ENCODE measurements at places on chromosomes 13 and 19. TPM values are rescaled to one million over a fixed set of nuclear protein-coding genes. Genes with fewer than 3 reads are reported as not detected.

DNA sequence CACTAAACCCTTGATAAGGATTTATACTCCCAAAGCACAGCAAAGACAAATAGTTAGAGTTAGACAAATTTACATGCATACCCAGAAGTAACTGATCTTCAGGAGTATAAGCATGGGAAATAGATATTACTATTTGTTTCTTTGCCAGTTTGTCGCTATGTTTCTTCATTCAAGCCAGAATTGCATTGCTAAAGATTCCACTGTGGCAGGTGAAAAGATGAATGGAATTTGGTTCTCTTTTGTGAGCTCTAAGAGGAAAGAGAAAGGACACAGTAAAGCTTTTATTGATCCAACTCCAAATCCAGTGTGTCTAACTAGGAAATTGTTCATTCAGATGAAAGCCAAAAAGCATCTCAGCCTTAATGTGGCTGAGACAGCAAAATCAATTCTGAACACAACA lies 292.3 kb upstream of the SPRY2 start:
- DNase-seq, result no peak

ZNF837 gene
- 1.9 TPM for polyA plus RNA-seq

DNA sequence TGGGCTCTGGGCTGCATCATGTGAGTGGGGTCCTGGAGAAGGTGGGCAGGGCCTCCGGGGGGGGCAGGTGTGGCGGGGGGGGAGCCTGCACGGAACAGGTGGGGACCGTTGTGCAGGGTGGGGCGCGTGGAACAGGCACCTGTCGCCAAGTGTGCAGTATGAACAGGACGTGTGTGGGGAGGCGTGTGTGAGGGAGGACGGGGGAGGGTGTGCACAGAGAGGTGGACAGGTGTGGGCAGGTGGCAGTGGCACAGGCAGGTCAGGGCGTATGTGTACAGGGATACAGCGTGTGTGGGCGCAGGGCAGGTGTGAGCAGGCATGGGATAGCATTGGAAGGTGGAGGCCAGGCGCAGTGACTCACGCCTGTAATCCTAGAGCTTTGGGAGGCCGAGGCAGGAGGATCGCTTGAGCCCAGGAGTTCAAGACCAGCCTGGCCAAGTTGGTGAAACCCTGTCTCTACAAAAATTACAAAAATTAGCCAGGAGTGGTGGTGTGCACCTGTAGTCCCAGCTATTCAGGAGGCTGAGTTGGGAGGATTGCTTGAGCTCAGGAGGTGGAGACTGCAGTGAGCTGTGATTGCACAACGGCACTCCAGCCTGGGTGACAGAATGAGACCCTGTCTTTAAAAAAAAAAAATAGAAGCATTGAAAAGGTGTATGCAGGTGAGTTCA lies 3.2 kb downstream of the PLK5 start:
- no peak for DNase-seq

GRCh38 chr13:25118378-25118905 lies 22.5 kb downstream of the PABPC3 start:
- DNase-seq, result no peak

RETN gene
- polyA plus RNA-seq, result 3.0 TPM

DNA sequence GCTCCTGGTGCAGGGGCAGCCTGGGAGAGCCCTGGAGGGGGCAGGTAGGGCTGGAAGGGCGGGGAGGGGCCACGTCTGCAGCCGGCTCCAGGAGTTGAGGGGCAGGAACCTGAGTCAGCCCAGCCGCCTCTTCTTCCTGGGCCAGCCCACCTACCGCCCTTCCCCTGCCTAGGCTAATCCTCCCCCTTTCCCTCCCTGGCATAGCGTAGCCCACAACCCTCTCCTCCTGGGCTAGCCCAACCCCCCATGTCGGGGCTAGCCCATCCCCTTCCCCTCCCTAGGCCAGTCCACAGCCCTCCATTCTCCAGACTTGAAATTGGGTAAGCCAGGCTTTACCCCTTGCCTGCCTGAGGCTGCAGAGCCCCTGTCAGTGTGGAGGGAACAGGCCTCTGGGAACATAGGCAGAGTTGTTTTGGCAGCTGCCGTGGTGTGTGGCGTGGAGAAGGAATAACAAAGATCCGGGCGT lies 20.6 kb upstream of the WDR18 start:
- DNase-seq, result no peak

DNA sequence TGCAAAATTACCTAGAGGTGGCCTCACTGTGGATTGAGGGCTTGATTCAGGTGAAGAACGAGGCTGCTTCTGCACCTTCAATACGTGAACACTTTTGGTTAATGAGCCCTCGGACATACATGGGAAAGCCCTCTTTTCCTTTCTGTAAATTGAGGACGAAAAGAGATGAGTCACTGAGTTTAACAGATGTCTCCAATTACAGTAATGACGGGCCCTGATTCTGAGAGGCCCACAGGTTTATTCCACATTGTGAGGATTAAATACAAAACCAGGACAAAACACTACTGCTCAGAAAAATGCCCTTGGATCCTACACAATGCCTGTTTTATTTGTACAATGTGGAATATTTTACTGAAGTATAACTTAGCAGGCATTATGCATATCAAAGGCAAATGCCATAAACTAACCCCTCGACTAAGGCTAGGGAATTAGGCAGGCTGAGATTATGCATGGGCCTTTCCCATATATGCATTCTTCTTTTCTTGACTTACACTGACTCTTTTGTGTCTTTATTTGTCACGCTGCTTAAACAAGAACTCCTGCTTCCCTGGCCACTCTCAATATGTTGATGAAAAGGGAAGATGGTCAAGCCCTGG lies 819.9 kb downstream of the OLFM4 start:
- DNase-seq, result no peak

DNA sequence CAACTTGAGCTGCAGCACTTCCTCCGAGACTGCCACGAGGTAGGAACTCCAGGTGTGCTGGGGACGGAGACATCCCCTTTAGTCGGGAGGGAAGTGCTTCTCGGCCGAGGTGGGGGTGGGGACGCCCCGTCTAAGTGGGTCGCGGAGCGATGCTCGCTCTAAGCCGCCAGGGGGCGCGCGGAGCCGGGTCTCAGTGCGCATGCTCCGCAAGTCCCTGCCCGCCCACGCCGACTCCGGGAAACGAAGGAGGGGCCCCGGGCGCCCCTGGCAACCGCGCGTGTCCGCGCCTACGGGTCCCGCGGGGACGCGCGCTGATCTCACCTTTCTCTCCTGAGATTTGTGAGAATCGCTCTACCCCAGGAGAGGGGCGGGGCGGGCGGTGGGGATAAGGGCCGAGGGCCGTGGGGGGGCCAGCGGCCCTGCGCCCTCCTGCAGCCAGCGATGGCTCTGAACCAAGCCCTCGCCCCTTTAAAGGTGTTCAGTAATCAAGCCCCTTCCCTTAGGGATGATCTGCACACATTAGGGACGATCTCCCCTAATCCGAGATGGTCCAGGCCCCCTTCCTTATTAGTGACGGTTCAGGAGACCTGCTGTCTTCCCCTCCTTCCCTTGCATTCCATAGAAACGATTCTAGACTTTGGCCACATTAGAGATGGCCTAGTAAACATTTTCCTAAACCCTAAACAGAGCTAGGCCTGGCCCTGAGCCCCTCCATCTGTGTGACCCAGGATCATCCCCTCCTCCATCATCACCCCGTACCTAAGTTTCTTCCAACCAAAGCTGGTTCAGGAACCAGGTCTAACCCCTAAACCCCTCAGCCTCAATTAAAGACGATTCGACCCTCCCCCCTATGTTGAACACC lies 47.3 kb upstream of the SHKBP1 start:
- DNase-seq, result peak; percentile 65

PTPRH gene
- 0.11 TPM for polyA plus RNA-seq

DNA sequence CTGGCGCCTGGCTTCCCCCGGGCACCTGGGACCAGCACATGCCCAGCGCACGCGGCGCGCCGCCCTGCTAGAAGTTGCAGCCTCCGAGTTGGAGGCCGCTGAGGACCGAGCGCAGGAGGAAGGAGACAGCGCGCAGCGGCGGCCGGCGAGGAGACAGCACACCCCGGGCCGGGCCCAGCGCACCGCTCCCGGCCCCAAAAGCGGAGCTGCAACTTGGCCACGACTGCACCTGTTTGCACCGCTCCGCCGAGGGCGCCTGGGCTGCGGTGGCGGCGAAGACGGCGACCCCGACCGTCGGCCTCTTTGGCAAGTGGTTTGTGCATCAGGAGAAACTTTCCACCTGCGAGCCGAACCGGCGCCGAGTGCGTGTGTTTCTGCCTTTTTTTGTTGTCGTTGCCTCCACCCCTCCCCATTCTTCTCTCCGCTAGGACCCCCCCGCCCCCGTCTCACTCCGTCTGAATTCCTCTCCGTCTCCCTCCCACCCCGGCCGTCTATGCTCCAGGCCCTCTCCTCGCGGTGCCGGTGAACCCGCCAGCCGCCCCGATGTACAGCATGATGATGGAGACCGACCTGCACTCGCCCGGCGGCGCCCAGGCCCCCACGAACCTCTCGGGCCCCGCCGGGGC lies at the start of gene SOX1:
SOX1 (plus strand) TSS at position 34 of the 626 bp plus-strand sequence; CDS start at position 544, 510 bp downstream.
- no peak for DNase-seq

BCL3 gene
- 6.8 TPM for polyA plus RNA-seq

DNA sequence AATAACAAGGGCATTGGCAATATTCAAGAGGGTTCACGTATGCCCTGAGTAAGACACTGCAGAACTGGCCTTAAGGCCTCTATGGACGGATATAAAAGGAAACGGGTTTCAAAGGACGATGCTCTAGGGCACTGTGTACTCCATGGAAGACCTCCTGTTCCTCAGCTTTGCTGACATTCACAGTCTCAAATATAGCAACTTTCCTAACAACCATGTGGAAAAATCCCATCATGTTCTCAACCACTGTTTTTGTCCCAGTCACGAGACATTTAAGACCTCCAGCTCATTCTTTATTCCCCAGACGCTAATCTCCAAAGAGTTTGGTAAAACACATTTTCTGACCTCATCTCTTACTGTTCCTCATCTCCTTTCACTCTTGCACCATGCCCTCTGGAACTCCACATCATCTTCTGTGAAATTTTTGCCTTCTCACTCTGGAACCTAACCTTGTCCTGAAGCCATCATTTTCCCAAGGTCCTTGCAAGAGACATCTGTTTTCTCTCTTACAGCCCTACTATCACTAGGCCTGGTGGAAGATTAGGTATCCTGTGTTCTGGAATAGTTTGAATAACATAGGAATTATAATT lies 37.6 kb downstream of the SPRY2 start:
- no peak for DNase-seq

DNA sequence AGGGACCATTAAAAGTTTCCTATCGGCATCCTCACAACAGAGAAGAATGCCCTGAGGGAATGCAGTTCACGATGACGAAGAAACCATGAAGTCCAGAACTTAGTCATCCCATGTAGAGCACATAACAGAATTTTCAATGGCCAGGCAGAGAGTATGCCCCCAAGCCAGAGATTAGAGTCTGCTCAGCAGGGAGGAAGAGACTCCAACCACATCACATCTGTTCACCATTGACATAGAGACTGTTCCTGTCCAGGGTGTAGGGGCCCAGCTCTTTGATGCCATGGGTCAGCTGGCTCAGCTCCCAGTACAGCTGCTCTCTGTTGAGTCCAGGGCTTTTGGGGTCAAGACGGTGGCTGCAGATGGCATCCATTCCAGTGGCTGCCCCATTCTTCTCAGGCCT lies 68.2 kb downstream of the MBD3L1 start:
- DNase-seq, result no peak

- DNase-seq, result no peak
These were observed 58.9 kb upstream of the SLC7A1 start for GRCh38 chr13:29654384-29654783.

- no peak for DNase-seq
These were observed 7.0 kb upstream of the ZNF441 start for GRCh38 chr19:11759805-11760204.

GRCh38 chr13:94182185-94182761 lies 297.2 kb downstream of the DCT start:
- no peak for DNase-seq

GRCh38 chr19:44552324-44552723 lies 22.8 kb upstream of the CEACAM20 start:
- DNase-seq, result no peak

SYT5 gene
- 0.42 TPM for polyA plus RNA-seq

GRCh38 chr19:5822181-5822844 lies 17.2 kb downstream of the FUT6 start:
- no peak for DNase-seq

DNA sequence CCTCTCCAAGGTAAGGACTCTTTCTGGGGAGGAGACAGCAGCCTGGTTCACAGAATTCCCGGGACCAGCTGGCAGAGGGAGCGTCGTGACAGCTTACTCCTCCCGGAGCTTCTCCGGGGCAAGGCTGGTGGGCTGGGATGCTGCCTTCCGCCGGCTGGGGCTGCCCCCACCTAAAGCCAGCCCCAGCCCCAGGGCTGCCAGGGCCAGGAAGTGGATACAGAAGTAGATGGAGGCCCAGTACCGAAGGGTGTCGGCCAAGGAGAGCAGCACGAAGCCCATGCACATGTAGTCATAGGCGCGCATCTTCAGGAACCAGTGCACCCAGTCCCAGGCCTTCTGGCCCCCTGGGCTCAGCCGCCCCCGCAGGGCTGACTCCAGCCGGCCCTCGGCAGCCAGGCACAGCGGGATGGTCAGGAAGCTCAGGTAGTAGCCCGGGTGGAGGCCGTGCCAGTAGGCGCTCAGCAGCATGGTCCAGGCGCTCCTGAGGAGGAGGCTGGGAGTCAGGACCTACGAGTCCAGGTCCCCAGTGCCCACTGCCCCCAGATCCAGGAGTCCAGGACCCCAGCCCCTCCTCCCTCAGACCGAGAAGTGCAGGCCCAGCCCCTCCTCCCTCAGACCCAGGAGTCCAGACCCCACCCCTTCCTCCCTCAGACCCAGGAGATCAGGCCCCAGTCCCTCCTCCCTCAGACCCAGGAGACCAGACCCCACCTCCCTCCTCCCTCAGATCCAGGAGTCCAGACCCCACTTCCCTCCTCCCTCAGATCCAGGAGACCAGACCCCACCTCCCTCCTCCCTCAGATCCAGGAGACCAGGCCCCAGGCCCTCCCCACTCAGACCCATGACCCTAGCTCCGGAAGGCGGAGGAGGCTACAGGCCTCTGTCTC lies 1.2 kb upstream of the TMC4 start:
- no peak for DNase-seq

Data from left renal pelvis (tissue), 4 donors.